Right hindlimb (tissue), 1 donor: ENCODE measurements at places on chromosomes 1 and 21.

DNA sequence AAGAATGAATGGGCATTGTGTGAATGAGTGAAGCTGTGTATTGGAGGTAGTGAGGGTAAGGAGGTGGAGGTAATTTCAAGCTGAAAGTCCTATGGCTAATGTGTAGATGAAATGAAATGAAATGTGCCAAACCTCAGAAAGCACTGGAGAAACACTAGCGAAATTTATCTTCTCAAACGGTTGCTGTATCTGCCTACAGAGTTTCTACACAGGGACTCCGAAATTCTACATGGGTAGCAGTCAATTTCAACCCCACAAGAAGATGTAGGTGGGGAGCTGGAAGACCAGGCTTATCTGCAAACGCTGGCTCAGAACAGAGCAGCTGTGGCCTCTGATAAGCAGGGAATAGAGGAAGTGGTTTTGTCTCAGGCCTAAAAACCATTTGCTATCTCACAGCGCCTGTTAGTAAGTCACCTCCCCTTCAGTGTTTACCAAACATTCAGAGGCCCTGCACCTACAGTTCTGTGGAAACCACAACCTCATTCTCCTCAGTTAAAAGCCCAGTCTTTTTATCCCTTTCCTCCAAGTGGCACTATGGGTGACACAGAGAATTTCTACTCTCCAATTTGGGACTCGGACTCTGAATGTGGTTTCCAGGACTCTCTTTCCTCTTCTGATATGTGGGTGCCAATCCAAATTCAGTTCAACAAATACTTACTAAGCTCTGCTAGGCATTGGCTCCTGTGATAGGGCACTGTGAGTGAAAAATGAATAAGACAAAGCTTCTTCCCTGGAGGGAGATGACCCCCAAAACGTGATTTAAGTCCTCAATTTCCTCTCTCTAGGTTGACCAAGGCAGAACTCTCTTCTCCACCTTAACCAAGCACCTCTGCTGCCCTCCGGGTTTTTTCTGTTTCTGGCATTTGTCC is 17.2 kb upstream of the SLAMF6 start:
- DNase-seq = no peak

DNA sequence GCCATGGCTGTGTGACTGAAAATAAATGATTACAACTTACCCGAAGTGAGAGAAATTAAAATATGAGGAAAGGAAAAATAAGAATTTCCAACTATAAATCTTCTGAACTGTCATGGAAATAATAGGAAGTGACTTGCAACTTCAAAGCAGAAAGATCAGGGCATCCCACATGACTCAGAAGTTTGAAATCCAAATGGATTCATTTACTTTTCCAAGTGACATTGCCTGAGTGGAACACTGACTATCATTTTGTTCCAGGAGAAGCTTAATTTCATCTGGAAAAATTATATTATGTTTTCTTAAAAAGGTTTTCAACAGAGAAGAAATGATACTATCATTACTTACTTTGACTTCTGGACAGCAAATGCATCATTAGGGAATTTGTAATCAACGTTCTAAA is 110.8 kb downstream of the GREM2 start:
- no peak for DNase-seq

GRCh38 chr1:226987623-226988333 is 47.7 kb downstream of the COQ8A start:
- DNase-seq = no peak

GRCh38 chr1:148264374-148265276 is 112.5 kb upstream of the NBPF11 start:
- peak; percentile 36 for DNase-seq

GRCh38 chr1:171623651-171624331 is 1.7 kb downstream of the MYOCOS start:
- DNase-seq = no peak

DNA sequence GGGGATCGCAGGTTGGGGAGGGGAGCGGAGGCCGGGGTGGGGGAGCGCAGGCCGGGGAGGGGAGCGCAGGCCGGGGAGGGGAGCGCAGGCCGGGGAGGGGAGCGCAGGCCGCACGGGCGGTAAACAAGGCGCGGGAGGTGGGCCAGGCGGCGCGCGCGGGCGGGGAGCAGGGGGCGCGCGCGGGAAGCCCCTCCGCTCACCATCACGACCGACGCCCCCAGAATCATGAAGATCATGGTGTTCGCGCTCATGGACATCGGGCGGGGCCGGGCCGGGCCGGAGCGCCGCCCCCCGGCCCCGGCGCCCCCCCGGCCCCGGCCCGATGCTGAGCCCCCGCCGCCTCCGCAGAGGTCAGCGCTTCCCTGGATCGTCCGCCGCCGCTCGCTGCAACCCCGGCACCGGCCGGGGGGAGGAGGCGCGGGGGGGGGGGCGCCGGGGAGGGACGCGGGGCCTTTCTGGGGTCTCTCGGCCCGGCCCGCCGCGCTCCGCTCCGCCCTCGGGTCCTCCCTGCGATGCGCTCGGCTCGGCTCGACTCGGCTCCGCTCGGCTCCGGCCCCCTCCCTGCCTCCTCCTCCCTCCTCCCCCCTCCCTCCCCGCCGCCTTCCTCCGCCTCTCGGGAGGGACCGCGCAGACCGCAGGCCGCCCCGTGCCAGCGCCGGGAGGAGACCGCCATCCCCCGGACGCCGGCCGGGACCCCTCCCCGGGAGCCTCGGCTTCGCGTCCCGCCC is at the start of gene TMEM240:
Gene TMEM240 (minus strand): TSS at position 535 of the 728 bp plus-strand sequence. CDS start 278 bp downstream, at position 257.
- peak; percentile 92 for DNase-seq
